Central memory CD8-positive, alpha-beta T cell (primary cell): ENCODE measurements at places on chromosomes 7 and 10.

GRCh38 chr10:35388197-35388596, 51.9 kb downstream of the CCNY start:
- DNase-seq: no peak

DNA sequence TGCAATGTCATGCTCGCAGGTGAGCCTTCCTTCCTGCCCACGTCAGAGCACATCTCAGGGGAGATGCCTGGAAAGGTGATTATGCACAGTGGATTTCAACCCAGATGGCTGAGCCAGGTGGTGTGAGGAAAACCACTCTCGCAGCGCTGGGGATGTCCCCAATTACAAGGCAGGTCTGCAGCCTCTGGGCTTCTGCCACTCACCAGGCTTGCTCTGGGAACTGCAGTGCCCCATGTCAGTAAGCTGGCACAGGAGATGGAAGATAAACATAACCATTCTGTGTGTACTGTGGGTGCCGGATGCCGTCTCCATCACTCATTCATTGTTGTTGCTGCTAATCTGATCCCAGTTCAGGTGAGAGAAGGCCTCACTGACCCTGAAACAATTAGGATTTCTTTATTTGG, 222.9 kb upstream of the PITRM1 start:
- no peak for DNase-seq

- DNase-seq: no peak
Measured at GRCh38 chr7:26097837-26098668, 53.9 kb upstream of the NFE2L3 start.

GRCh38 chr10:121436630-121437341, 161.5 kb downstream of the FGFR2 start:
- no peak for DNase-seq

DNA sequence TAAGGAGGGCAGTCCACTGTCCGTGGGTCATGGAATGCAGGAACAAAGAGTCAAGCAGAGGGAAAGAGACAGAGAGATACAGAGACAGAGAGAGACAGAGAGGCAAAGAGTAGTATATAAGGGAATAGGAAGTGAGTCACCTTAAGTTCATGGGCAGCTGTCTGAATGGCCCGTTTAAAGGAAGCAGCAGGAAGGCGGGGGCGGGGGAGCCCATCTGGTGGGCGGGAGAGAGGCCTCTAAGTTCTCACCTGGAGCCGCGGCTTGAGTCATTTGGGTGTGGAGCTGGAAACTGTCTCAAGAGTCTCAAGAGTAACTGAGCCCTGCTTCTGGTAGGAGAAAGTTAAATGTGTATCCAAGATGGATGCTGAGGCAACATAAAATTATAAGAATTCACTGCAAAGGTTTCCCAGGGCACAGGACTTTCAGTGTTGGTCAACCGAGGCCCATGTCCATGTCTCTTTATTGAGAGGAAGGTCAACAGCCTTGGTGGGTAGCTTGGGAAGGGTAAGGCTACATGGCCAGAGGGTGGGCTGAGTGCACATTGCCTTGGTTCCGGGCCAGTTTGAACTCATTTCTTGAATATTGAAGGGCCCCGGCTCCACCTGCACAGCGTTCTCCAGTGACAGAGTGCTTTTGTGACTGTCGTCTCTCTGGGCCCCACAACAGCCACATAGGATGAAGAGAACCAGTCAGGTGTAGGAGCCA, 85.5 kb upstream of the CACUL1 start:
- no peak for DNase-seq

- no peak for DNase-seq
Measured at GRCh38 chr10:99344715-99345114, 15.6 kb downstream of the CNNM1 start.

GRCh38 chr10:47176206-47176902, 123.6 kb upstream of the GDF10 start:
- no peak for DNase-seq

DNA sequence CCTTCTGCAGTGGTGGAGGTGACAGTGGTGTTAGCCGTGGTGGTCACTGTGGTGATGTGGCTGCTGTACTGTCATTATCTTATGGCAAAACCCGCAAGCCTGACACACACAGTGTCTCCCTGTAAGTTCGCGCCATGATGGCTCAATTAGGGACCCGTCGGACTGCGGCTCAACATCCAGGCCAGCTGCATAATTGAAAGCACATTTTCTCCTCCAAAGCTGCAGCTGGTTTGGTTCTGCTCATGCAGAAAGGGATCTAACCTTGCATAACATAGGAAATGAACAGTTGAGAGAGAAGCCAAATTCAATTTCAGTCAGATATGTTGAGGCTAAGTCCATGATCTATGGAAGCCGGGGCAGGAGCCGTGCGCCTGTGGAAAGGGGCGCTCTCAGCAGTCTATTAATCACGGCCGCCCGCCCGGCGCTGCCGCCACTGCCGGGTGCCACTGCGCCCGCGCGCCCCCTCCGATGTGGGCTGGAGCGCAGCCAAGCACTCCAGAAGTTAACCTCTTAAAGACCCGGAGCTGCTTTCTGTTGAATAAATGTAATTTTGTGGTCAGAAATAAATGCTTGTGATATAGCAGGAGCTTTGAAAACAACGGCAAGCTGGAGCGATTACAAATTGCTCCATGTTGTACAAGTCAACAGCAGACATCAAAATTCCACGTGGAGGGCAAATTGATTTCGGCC, 227.7 kb downstream of the CUX1 start:
- no peak for DNase-seq

- no peak for DNase-seq
Measured at GRCh38 chr7:21500117-21500832, 42.6 kb upstream of the DNAH11 start.

DNA sequence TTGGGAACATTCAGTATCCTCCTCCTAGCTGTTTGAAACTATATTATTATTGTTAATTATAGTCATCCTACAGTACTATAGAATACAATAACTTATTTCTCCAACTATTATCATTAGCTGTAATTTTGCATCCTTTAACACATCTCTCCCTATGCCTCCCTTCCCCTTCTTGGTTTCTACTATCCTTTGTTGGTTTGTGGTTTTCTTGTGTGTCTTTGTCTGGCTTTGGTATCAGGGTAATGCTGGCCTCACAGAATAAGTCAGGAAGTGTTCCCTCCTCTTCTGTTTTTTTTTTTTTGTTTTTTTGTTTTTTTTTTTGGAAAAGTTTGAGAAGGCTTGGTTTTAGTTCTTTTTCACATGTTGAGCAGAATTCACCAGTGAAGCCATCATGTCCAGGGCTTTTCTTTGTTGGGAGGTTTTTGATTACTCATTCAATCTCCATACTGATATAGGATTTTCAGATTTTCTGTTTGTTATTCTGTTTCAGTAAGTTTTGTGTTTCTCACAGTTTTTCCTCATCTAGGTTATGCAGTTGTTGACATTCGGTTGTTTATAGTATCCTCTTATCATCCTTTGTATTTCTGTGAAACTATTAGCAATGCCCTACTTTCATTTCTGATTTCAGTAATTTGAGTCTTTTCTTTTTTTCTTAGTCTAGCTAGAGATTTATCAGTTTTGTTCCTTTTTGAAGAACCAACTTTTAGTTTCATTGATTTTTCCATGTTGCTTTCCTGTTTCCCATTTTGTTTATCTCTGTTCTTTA, 21.6 kb downstream of the C1GALT1 start:
- no peak for DNase-seq

DNA sequence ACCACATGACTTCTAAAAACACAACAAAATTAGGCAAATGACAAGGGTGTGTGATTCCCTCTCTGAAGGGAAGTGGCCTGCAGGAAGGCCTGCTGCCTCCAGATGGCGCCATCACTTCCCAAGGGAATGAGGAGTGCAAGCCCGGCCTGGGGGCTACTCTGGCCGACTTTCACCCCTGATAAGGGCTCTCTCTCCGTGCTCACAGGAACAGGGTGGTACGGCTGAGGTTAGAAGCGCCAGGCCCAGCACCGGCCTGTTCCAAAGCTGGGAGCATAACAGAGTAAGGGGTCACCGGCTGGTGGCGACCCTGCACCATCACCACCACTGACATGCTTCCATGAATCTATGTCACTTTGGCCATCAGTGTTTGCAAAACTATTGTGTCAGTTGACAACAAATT, 13.1 kb downstream of the RBP3 start:
- DNase-seq: no peak

GRCh38 chr7:593324-594115, 73.9 kb upstream of the PDGFA start:
- no peak for DNase-seq

- no peak for DNase-seq
Measured at GRCh38 chr7:147509035-147509501, 1081.5 kb upstream of the C7orf33 start.

- no peak for DNase-seq
Measured at GRCh38 chr7:141617280-141617679, 66.1 kb downstream of the AGK start.

DNA sequence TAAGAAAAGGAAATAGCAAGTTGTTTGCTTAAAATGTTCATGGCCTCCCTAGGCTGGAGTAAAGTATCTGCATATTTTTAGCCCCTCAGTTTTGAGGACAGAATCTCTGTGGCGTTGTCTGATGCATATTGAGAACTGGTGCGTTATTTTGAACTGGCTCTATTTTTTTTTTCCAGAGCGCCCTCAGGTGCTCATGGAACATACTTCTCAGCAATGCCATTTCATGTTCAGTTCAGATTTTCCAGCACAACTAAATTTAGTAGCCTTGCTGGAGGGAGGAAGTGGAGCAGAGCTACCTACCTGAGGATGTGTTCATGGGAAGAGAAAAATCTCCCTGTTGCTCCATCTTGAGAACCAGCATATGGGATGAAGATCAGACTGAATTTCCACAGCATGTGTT, 870.5 kb downstream of the LRMDA start:
- no peak for DNase-seq

- DNase-seq: no peak
Measured at GRCh38 chr7:155398944-155399343, 59.0 kb upstream of the EN2 start.

- DNase-seq: no peak
Measured at GRCh38 chr7:54811041-54811845, 52.2 kb upstream of the SEC61G start.

DNA sequence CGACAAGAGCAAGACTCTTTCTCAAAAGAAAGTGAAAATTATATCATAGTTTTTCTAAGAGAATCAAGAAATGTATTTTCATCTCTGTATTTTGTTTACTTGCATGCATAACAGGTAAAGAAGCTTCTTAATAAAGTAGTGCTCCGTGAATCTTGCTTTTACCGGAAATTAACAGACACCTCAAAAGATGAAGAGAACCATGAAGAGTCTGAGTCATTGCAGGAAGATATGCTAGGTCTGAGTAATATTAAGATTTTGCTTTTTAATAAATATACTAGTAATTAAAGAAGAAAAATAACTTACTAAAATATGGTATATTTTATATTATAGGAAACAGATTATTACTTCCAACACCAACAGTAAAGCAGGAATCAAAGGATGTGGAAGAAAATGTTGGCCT, 39.5 kb upstream of the STOX1 start:
- no peak for DNase-seq

GRCh38 chr10:49613882-49614241, at the start of gene CHAT:
Gene CHAT (plus strand): TSS chr10:49614037. CDS start chr10:49614190, 153 bp downstream.
- no peak for DNase-seq

DNA sequence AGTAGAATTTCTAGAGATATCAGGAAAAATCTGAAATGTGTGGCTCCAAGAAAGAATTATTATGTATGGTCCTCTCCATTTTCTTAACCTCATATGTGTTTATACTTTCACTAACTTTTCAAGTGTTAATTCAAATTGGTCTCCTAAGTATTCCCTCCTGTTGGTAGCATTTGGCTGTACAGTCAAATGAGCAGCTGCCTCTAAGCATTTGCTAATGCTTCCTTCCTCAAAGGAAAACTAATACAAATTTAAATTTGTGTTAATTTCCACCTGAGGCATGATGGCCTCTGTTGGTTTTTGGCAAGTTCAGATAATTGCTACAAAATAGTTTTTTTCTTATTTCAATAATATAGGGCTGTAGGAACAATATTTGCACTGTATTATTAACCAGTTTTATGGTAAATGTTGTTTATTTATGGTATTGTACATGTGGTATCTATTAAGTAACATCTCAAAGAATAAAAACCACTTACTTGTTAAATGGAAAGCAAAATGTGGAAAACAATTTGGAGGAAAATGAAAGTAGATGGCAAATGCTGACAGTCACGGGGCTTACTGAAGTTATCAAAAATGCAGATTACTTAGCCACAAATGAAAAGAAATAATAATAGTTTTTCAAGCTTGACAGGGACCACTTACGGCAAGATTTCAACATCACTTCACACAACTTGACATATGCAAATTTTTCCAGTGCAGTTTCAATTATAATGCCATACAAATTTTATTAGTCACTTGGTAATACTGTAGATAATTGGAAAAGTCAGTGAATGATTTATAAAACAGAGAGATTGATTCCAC, 299.3 kb upstream of the MEOX2 start:
- DNase-seq: no peak

GRCh38 chr7:151756866-151757265, 120.0 kb downstream of the PRKAG2 start:
- DNase-seq: no peak

DNA sequence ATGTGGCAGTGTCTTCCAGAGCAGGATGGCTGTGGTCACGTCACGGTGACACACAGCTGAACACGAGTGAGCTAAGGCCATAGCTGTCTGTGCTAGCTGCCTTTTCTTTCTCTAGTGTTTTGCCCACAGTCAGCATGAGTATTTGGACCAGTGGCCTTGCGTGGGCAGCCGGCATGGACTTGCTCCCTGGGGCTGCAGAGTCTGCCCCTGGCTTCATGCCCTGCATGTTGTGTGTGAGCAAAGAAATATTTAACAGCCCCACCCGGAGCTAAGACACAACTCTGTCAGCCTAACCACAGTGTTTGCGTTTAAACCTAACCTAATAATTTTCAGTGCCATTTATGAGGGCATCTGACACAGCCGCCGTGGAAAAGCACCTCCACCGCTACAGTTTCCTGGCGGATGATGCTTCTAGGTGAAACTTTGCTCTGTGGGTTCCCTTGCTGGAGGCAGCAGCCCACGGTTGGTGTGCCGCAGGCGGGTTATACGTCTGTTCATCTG, 14.6 kb downstream of the CHST12 start:
- peak; percentile 45 for DNase-seq

DNA sequence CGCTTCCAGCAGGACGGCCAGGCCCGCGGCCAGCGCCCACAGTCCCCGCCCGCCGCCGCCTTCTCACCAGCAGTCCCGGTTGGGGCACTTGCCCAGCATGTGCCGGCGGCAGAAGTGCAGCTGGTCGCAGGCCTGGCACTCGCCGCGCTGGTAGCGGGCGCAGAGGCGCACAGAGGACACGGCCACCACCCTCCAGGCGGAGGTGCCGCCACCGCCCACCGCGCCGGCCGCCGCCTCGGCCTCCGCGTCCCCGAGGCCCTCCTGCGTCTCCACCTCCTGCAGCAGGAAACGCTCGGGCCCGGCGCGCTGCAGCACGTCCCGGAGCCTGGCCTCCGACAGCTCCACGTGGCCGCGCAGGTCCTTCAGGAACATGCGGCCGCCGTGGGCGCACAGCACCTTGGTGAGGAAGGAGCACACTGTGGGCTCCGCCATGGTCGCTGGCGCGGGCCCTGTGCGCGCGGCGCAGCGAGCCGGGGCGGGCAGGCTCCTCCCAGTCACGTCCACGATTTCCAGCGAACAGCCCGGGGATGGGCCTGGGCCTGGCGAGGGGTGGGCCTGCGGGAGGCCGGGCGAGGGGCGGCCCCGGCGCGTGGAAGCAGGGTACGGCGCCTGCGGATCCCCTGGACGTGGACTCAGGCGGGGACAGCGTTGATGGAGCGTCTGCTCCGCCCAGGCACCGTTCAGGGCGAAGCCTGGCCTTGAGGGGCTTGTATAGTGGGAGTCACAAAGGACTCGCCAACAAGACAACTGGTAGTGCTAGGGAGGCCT, at the start of gene ZC3HAV1L:
ZC3HAV1L (minus strand) TSS at position 457 of the 768 bp plus-strand sequence; CDS start at position 432, 25 bp downstream.
- DNase-seq: peak; percentile 19

- no peak for DNase-seq
Measured at GRCh38 chr7:31814187-31814586, 127.2 kb downstream of the PPP1R17 start.
